ENCODE measurements at places on chromosomes 2 and 18. TPM values are rescaled to one million over a fixed set of nuclear protein-coding genes. Genes with fewer than 3 reads are reported as not detected.

Gene KCNJ3
- not detected for total RNA-seq

Gene TRAPPC12
- 65.8 TPM for total RNA-seq

Gene MAPRE3
- total RNA-seq: 12.7 TPM

Gene ALPP
- total RNA-seq: 0.75 TPM

Gene INHBB
- 18.7 TPM for total RNA-seq

Gene GPBAR1
- total RNA-seq: 0.15 TPM

Gene EML6
- 1.0 TPM for total RNA-seq

Gene LONRF2
- total RNA-seq: 2.5 TPM

Gene ACAA2
- total RNA-seq: 59.7 TPM

Gene KLHL30
- total RNA-seq: 0.24 TPM

Gene COLEC12
- total RNA-seq: 0.08 TPM

Gene KIAA2012
- not detected for total RNA-seq

Gene B3GNT2
- total RNA-seq: 27.1 TPM

Data from A549 treated with CORT108297 at 1 μM for 4 hours (cell line).